GM23338 (cell line): ENCODE measurements at places on chromosomes 5 and 9. TPM values are rescaled to one million over a fixed set of nuclear protein-coding genes. Genes with fewer than 3 reads are reported as not detected.

DND1 gene
- 15.5 and 22.0 TPM in 2 replicates for total RNA-seq

PAEP gene
- not detected in 2 replicates for total RNA-seq

- no peaks in the 10 kb centered on the region for H3K27me3 ChIP-seq
- no peak overlapping the region for H3K27ac ChIP-seq
- no peaks in the 10 kb centered on the region for H3K36me3 ChIP-seq
- peaks cover 4% of the 10 kb centered on the region; the same call in 1 of the 2 replicates for H3K4me1 ChIP-seq
- DNase-seq: no peak
Observed at GRCh38 chr9:120151806-120152205, 428.2 kb downstream of the CDK5RAP2 start.

SPATA31D4 gene
- not detected in 2 replicates for total RNA-seq

- no peaks in the 10 kb centered on the region for H3K27me3 ChIP-seq
- H3K27ac ChIP-seq: no peak overlapping the region
- no peak for DNase-seq
- H3K4me1 ChIP-seq: no peaks in the 10 kb centered on the region
- no peak overlapping the region for H3K4me3 ChIP-seq
- no peaks in the 10 kb centered on the region for H3K36me3 ChIP-seq
Observed at GRCh38 chr5:71907608-71908145, 188.6 kb downstream of the CARTPT start.

DCAF10 gene
- total RNA-seq: 11.5 and 14.3 TPM in 2 replicates

EEIG1 gene
- 21.5 and 22.4 TPM in 2 replicates for total RNA-seq

GRCh38 chr9:18746631-18747030 is 272.7 kb downstream of the ADAMTSL1 start:
- no peaks in the 10 kb centered on the region for H3K36me3 ChIP-seq
- no peak overlapping the region for H3K27ac ChIP-seq
- no peak overlapping the region for H3K4me3 ChIP-seq
- H3K27me3 ChIP-seq: no peaks in the 10 kb centered on the region

GRCh38 chr5:126269511-126269910 is 153.7 kb upstream of the GRAMD2B start:
- H3K4me1 ChIP-seq: peaks cover 8% of the 10 kb centered on the region
- no peak overlapping the region for H3K4me3 ChIP-seq
- no peaks in the 10 kb centered on the region for H3K36me3 ChIP-seq
- no peaks in the 10 kb centered on the region for H3K27me3 ChIP-seq
- H3K27ac ChIP-seq: no peak overlapping the region

DNA sequence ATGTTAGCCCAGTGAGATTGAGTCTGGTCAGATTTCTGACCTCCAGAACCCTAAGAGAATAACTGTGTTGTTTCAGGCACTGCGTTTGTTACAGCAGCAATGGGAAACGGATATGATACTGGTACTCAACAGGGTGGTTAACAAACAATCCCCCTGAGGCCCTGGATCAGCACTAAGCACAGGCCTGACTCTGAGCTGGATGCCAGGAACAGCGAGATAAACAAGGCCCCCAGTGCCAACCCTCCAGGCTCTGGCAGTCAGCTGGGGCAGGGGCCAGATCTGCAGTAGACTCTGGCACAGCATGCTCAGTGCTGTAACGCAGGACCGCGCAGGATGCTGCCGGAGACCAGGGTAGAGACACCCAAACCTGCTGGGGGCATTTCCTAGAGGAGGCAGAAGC is 22.1 kb downstream of the CPLX2 start:
- H3K4me1 ChIP-seq: no peaks in the 10 kb centered on the region
- H3K36me3 ChIP-seq: no peaks in the 10 kb centered on the region
- no peak overlapping the region for H3K4me3 ChIP-seq
- no peak overlapping the region for H3K27ac ChIP-seq

- H3K4me3 ChIP-seq: no peak overlapping the region
- H3K27ac ChIP-seq: no peak overlapping the region
- H3K4me1 ChIP-seq: no peaks in the 10 kb centered on the region
- no peaks in the 10 kb centered on the region for H3K27me3 ChIP-seq
Observed at GRCh38 chr9:136921307-136921706, 23.2 kb downstream of the FBXW5 start.

DNA sequence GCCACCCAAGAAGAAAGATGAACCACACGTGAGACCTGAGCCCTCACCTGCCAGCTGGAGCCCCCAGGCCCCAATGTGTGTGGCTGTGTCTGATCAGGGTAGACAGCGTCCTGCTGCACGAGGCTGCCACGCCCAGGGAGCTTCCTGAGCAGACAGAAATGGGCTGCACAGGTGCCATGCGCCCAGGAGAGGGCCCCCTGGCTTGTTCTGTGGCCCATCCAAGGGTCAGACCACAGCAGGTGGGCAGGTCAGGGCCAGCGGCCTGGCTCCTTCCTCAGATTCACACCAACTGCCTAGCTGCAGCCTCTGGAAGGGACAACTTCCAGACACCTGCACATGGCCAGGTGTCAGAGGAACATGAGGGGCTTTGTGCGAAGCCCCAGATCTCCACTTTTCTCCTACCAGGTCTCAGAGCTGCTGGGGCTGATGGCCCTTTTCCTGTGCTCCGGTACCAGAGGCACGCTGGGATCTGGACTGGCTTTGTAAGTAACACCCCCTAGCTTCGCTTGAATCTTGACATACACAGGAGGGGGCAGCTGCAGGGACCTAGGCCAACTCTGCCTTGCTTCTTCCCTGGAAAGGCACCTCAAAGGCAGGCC is 10.8 kb downstream of the SARDH start:
- no peak overlapping the region for H3K4me3 ChIP-seq
- no peaks in the 10 kb centered on the region for H3K4me1 ChIP-seq
- no peaks in the 10 kb centered on the region for H3K27me3 ChIP-seq
- H3K36me3 ChIP-seq: no peaks in the 10 kb centered on the region
- no peak overlapping the region for H3K27ac ChIP-seq

- no peaks in the 10 kb centered on the region for H3K36me3 ChIP-seq
- DNase-seq: no peak
- peak overlapping the region; percentile 60; the same call in 1 of the 2 replicates for H3K4me3 ChIP-seq
- no peaks in the 10 kb centered on the region for H3K27me3 ChIP-seq
Observed at GRCh38 chr9:123356851-123357742, 1.1 kb downstream of the CRB2 start.

GRCh38 chr9:14956208-14956607 is 46.0 kb upstream of the FREM1 start:
- DNase-seq: no peak
- H3K27me3 ChIP-seq: no peaks in the 10 kb centered on the region
- H3K4me3 ChIP-seq: no peak overlapping the region

ZNF462 gene
- 87.8 and 101 TPM in 2 replicates for total RNA-seq

PCDHB16 gene
- total RNA-seq: 2.2 and 2.4 TPM in 2 replicates

CCNO gene
- not detected in 2 replicates for total RNA-seq

DNA sequence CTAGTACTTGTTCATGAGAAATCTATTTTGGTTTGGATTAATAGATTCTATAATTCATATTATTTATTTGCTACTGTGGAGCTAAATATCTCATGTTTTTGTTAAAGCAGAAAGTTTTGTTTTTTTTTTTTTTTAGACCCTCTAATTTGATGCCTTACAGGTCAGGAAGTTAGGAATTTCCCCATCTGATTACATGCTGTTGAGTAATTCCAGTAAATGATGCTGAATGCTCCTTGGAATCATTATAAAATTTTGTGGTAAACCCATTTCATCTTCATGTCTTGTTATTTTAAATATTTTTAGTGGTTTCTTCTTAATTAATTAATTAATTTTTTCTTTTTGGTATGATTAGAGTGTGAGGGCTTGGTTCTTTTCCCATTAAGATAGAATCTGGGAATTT is 35.6 kb downstream of the NNT start:
- no peak for DNase-seq
- H3K27ac ChIP-seq: no peak overlapping the region
- H3K4me1 ChIP-seq: no peaks in the 10 kb centered on the region
- H3K36me3 ChIP-seq: no peaks in the 10 kb centered on the region
- H3K4me3 ChIP-seq: no peak overlapping the region

DNA sequence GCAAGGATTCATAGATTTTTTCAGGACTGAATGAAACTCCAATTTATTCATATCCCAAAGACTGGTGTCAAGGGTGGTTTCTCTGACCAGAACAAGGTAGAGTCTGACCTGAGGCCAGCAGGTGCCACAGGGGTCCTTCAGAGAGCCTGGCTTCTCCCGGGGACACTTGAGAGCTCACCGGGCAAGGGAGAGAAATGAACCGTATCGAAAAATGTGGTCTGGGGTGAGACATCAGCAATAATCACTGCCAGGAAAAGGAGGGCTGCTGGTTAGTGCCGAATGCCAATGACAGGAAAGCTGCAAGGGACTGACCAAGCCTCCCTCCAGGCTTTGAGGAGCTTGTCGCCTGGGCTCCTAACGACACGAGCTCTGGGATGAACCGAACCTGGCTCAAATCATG is 142.7 kb downstream of the TTLL11 start:
- no peaks in the 10 kb centered on the region for H3K27me3 ChIP-seq
- H3K36me3 ChIP-seq: no peaks in the 10 kb centered on the region
- no peak overlapping the region for H3K4me3 ChIP-seq
- H3K4me1 ChIP-seq: peaks cover 10% of the 10 kb centered on the region
- no peak overlapping the region for H3K27ac ChIP-seq

DNA sequence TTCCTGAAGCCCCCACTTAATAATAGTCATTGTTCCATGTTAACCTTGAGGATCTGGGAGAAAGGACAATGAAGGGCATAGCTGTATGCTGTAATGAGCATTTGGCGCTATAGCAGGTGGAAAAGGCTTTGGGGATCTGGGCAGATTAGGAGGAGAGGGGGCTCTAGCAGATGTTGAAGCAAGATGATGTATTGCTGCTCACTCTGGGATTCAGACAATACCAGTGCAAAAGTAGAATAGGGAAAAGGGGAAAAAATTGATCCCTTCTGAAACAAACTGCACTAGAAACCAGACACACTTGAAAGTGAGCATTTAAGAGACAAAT is 575.3 kb upstream of the MEF2C start:
- H3K27me3 ChIP-seq: no peaks in the 10 kb centered on the region
- H3K4me3 ChIP-seq: no peak overlapping the region
- no peak for DNase-seq
- H3K4me1 ChIP-seq: no peaks in the 10 kb centered on the region

DNA sequence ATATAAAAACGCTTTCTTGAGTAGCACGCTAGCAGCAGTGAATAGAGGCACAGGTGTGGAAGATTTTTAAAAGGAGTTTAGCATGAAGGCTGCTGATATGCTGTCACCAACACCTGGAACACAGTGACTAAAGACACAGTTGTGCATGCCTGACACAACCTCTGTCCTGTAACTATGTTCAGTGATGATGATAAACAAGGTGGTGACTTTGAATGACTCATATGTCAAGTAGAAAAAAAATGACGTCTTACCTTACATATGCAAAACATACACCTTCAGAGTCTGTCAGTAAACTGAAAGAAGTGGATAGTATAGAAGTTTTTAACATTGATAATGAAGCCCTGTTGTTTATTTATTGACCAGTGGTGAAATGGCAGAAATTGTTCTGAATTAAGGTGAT is 66.2 kb upstream of the ADCY2 start:
- H3K36me3 ChIP-seq: no peaks in the 10 kb centered on the region
- H3K4me3 ChIP-seq: no peak overlapping the region
- H3K27me3 ChIP-seq: no peaks in the 10 kb centered on the region
- H3K27ac ChIP-seq: no peak overlapping the region
- H3K4me1 ChIP-seq: peaks cover 29% of the 10 kb centered on the region

DNA sequence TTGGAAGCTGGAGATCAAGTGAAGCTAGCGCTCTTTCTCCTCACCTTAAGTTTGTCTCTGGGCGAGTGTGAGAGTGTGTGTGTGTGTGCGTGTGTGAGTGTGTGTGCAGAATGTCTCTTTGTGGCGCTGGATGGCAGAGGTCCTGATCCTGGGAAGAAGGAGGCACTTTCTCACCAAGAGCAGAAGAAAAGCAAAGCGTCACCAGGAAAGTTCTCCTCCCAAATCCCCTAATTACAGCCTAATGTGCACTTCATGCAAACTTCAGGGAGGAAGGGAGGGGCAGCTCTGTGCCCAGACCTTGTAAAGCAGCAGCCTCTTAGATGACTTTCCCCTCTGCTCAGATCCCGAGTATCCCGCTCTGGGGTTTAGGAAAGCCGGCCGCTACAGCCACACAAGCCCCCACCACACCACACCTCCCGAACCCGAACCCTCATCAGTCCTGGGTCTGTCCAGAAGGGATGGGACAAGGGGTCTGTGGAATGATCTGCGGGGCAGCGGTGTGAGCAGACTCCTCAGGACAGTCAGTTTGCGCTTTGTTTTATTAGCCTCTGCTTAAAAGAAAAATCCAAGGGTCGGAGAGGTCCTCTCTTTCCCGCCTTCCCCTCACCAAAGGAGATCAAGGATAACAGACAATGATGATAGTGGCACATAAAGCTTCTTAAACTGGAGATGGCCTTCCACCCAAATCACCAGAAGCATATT is at the start of gene HAPLN1:
TSS of gene HAPLN1 (minus strand) at position 20 of the 702 bp plus-strand sequence. CDS start 47,332 bp downstream, outside the sequence.
- H3K36me3 ChIP-seq: no peaks in the 10 kb centered on the region
- H3K4me1 ChIP-seq: peaks cover 40% of the 10 kb centered on the region
- no peaks in the 10 kb centered on the region for H3K27me3 ChIP-seq
- peak; percentile 59 for DNase-seq
- H3K4me3 ChIP-seq: peak within 1 kb of the TSS; percentile 72
- H3K27ac ChIP-seq: no peak within 1 kb of the TSS; the same call in 1 of the 2 replicates

TDRD7 gene
- 1.7 and 3.1 TPM in 2 replicates for total RNA-seq

- no peak for DNase-seq
- H3K4me1 ChIP-seq: no peaks in the 10 kb centered on the region; the same call in 1 of the 2 replicates
- no peaks in the 10 kb centered on the region for H3K27me3 ChIP-seq
- H3K36me3 ChIP-seq: no peaks in the 10 kb centered on the region
Observed at GRCh38 chr5:39001683-39002082, 72.5 kb downstream of the RICTOR start.

ARHGAP26 gene
- 11.0 and 16.8 TPM in 2 replicates for total RNA-seq

GRCh38 chr9:32603914-32604852 is 31.2 kb upstream of the NDUFB6 start:
- no peak for DNase-seq
- H3K4me3 ChIP-seq: no peak overlapping the region
- no peaks in the 10 kb centered on the region for H3K4me1 ChIP-seq
- H3K27me3 ChIP-seq: no peaks in the 10 kb centered on the region
- no peak overlapping the region for H3K27ac ChIP-seq

- H3K4me3 ChIP-seq: no peak overlapping the region
- H3K4me1 ChIP-seq: no peaks in the 10 kb centered on the region
- H3K27ac ChIP-seq: no peak overlapping the region
- 0 out of 2 replicates have a peak, but pooled peaks cover 3% of the 10 kb centered on the region for H3K36me3 ChIP-seq
- no peaks in the 10 kb centered on the region for H3K27me3 ChIP-seq
- DNase-seq: no peak
Observed at GRCh38 chr5:53568401-53568800, 8.0 kb downstream of the NDUFS4 start.

DNA sequence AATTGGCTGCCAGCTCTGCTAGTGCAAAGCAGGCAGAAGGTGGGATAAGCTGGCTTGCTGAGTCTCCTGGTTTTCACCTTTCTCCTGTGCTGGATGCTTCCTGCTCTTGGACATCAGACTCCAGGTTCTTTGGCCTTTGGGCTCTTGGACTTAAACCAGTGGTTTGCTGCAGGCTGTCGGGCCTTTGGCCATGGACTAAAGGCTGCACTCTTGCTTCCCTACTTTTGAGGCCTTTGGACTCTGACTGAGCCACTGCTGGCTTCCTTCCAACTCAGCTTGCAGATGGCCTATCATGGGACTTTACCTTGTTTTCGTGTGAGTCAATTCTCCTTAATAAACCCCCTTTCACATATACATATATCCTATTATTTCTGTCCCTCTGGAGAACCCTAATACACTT is 1293.9 kb upstream of the CDH6 start:
- H3K36me3 ChIP-seq: no peaks in the 10 kb centered on the region
- H3K4me3 ChIP-seq: no peak overlapping the region
- DNase-seq: no peak
